ENCODE measurements at places on chromosomes 16 and 17.

- DNase-seq, result no peak
Observed at GRCh38 chr17:78971756-78972506, 7.8 kb downstream of the LGALS3BP start.

DNA sequence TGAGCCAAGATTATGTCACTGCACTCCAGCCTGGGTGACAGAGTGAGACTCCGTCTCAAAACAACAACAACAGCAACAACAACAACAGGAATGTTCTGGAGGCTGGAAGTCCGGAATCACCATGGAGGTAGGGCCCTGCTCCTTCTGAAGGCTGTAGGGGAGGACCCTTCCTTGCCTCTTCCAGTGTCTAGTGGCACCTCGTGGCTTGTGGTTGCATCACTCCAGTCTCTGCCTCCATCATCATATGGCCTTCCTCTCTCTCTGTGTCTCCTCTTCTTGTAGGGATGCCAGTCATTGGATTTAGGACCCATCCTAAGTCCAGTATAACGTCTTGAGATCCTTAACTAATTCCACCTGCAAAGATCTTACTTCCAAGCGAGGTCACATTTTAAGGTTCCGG is 14.0 kb downstream of the NAGPA start:
- no peak for DNase-seq

- no peak for DNase-seq
Observed at GRCh38 chr17:82754297-82755208, 2.7 kb downstream of the TBCD start.

DNA sequence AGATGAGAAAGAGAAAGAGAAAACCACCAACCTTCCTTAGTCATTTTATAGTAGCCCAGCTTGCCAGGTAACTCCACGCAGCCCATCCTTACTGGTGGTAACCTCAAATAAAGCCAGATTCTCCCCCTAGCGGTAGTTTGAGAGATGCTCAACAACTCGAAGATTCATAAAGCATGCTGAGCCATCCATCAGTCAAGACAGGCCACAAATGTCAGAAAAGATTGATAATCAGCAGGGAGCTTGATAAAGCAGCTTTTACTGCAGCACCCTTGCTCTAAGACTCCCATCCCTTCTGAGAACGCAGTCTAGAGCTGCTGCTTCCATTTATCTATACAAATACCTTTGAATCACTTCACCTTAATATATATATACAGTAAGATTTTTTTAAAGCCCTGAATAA is 451.5 kb upstream of the HSBP1 start:
- DNase-seq, result no peak

DNA sequence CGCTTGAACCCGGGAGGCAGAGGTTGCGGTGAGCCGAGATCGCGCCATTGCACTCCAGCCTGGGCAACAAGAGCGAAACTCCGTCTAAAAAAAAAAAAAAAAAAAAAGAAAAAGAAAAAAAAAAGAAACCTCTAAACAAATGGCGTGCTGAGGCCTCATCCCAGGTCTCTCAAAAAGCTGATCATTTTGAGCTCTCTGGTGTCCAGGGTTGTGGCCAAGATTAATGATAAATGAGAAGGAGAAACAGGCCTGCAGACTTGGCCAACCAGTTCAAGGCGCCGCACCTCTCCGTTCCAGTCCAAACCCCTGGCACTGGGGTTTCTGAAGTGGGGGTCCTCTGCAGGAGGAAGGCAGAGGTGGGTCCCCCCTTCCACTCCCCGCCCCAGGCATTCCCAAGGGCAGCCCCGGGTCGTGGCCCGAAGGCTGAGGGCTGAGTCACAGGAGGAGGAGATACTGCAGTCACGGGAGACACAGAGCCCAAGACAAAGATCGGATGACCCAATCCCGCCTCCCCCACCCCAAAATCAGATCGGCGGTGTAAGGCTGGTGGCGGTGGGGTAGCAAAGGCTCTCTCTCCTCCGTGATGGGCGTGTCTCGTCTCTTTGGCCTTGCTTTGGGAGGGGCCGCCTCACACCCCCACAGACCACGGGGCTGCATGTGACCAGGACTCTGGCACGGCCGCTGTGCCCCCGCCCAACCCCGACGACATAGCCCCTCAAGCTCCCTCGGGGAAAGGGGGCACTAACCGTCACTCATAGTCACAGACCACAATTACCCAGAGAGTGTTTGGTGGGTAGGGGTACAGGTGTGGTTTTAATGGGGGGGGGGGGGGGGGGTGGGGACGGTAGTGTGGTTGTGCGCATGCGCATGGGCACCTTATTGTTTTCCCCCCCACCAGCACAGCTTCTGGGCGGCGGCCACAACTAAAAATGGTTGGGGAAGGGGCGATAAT is 1.1 kb downstream of the VAT1 start:
- DNase-seq, result no peak

GRCh38 chr16:72202014-72202413 is 30.1 kb upstream of the PMFBP1 start:
- no peak for DNase-seq

DNA sequence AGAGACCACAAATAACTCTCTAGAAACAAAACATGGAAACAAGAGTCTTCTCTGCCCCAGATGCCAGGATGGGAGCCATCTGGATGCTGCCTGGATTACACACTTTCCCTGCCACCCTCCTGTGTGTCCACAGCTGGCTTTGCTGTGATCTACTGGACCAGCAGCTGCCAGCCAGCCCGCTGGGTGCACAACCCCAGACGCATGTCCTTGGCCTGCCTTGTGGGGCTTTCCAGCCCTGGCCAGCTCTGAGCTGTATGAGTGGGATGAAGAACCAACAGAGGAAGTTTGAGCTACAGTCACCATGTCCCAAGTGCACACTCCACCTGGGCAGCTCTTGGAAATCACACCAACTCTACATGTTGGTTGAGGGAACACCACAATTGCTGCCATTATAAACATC is 57.0 kb upstream of the TNRC6C start:
- no peak for DNase-seq

GRCh38 chr16:15450624-15451023 is 16.2 kb downstream of the BMERB1 start:
- DNase-seq, result no peak

DNA sequence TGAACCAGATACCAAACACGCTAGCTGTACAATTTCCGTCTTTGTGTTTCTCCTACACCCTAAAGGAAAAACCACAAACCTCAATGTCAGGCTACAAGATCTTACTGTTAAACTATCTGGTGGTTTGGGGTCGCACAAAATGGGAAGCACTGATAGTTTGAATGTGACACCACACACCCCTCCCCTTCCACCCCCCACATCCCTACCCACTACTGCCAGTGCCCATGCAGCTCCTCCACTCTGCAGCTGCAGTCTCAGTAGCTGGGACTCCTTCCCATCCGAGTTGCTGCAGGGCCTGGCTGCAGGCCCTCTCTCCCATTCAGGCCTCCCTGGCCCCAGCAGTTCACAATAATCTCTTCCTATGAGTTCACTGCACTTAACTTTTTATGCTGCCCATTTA is 18.4 kb downstream of the TRAP1 start:
- DNase-seq, result no peak

DNA sequence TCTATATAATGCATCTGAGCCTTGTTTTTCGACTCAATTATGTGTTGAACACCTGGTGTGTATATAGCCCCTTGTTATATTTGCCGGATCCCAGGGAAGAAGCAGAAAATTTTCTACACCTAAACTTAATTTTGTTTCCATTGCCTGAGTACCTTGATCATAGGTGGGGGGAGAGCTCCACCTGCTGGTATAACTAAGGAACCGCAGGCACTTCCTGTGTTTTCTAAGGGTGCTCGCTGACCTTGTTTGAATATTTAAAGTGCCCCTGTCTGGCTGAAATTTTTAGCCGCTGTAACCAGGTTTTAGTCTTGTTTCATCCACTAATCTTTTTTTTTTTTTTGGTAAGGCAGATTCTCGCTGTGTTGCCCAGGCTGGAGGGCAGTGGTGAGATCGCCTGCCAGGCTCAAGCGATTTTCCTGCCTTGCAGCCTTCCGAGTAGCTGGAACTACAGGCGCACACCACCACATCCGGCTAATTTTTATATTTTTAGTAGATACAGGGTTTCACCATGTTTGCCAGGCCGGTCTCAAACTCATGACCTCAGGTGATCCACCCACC is 6.5 kb upstream of the NUBP1 start:
- peak; percentile 42 for DNase-seq

DNA sequence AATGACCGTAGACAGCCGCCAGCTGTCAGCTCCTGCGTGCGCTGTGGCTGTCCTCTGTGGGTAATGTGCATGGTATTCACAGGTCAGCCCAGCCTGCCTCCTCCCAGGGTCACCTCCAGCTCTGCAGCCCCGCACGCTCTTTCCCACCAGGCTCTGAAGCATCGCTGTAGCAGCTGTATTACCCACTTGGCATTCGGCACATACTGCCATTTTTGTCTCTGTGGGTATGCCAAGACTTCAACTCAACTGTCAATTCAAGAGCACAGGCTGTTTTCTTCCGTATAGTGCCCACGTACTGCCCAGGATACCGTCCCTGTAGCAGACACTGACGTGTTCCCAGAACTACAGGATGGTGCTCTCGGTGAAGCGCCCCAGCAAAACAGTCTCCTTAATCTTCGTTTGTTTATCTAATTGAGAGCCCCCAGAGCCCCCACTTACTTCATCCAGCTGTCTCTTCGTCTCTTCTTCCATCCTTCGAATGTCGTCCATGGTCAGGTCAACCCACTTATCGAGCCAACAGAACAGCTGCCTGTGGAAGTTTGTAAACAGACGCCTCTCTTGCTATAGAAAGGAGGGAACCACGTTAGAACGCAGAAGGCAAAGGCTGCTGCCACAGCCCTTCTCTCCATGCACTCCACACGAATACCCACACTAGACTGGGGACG is 17.4 kb upstream of the INPP5K start:
- DNase-seq, result no peak

DNA sequence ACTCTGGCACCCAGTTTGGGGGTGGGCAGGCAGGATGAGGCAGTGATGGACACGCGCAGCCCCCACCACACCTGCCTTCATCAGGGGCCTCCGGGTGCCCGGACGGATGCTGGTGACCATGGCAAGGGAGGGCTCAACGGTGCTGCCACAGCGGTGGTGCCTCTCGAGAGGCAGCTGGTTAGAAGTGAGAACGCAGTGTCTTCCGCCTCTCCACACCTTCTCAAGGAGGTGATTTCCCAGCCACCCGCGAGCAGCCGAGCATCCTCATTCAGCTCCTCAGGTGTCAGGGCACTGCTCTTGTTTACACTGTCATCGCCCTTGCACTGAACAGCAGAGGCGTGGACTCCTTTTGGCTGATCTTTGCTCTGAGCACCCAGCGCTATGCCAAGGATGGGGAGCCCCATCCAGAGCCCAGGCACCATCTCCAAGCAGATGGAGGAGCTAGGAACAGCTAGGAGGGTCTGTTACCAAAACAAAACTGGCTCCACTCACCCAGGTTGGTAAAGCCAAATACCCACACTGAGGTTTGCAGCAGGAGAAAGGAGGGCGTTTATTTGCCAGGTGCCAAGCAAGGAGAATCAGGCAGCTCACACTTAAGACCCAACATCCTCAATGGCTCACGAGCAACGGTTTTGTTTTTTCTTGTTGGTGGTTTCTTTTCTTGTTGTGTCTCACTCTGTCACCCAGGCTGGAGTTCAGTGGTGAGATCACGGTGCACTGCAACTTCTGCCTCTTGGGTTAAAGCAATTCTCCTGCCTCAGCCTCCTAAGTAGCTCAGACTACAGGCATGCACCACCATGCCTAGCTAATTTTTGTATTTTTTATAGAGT is 174.3 kb upstream of the TNRC6C start:
- peak; percentile 44 for DNase-seq

- no peak for DNase-seq
Observed at GRCh38 chr16:82900559-82900958, 273.8 kb downstream of the CDH13 start.

DNA sequence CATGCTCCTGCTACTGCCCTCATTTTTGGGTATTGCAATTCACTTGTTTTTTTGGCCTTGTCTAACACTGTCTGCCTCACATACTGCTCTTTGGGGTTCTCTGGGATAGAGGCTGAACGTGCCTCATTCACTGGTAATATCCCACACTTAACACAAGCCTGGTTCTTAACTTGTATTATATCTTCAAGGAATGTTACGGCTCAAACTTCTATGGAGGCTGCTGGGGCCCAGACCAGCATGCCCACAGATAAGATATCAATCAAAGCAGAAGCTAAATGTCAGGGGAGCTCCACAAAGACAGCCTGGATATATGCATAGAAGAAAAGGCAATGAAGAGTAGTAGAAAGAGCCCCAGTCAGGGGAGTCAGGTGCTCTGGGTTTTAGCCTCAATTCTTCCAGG is 103.5 kb downstream of the WSCD1 start:
- DNase-seq, result no peak

- DNase-seq, result no peak
Observed at GRCh38 chr17:2239882-2240430, 63.6 kb downstream of the SMG6 start.

- no peak for DNase-seq
Observed at GRCh38 chr16:22670551-22671041, 143.4 kb upstream of the HS3ST2 start.

- no peak for DNase-seq
Observed at GRCh38 chr17:12627177-12627629, 38.5 kb upstream of the MYOCD start.

- DNase-seq, result no peak
Observed at GRCh38 chr16:57679016-57679415, 10.9 kb downstream of the ADGRG3 start.

DNA sequence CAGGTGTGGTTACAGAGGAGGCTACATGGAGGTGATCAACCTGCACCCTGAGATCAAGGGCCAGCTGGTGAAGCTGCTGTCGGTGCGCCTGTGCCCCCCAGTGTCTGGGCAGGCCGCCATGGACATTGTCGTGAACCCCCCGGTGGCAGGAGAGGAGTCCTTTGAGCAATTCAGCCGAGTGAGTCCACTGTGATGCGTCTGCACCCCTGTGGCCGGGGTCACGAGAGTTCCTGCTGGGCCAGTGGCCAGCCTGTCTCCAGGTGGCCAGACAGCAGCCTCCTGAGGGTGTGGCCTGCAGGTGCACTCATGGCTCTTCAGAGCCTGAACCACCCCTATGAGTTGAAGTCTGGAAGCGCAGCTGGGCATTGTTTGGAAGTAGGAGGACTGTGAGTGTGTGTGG is 38.1 kb downstream of the GPT2 start:
- no peak for DNase-seq

GRCh38 chr16:53632526-53632925 is 71.1 kb downstream of the RPGRIP1L start:
- DNase-seq, result no peak

GRCh38 chr16:30902029-30902972 is 5.9 kb downstream of the CTF1 start:
- peak; percentile 29 for DNase-seq

DNA sequence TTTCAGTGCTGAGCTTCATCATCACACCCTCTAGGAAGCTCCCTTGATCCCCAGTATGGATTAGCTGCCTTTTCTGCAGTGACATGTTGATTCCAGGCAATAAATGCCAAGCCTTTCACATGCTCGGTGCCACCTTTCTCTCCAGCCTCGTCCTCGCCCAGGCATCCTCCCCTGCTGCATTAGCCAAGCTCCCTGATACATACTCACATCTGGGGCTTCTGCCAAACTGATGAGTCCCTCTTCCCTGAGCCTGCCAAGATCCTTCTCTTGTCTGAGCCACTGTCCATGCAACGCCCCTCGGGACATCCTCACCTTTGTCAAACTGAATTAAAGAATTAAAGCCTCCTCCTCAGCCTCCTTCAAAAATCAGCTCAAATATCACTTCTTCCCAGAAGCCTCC is 538.5 kb upstream of the CDH11 start:
- DNase-seq, result no peak
